ENCODE measurements at places on chromosomes 4 and X. TPM values are rescaled to one million over a fixed set of nuclear protein-coding genes. Genes with fewer than 3 reads are reported as not detected.
A peak's percentile ranks its signal among the peaks of the same experiment; 100 is the strongest.

Gene ASB12
- not detected for total RNA-seq

DNA sequence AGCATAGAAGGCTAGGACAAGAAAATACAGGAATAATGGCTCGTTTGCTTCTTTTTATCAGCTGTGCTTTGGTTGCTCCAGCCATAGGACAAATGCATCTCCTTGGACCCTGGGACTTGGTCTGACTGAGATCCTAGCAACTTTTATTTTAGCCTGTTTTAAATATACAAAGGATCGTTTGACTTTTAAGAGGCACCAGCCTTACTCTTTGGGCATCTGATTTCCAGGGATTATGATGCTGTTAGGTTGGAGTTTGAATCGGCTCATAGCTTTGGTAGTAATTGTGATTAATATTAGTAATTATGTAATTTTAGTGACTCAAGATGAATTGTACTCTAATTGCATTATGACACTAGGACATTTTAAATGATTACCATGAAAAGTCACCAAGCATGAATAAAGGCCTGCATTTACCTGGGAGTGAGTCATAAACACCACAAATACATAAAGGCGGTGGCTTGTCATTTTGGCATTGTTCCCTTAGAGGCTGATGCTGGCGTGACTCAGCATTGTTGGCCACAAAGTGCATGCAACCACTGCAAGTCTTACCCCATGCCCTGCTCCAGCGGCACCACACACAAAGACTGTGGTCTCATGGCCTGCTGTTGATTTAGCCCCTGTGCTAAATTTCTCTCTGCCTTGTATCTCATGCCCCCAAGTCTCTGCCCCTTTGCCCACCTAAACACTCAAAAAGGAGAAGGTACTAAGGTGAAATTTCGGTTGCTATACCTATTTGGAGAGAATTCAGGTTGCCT is 12.4 kb downstream of the GPAT3 start:
- DNase-seq, result no peak

GRCh38 chr4:1294891-1295290 is 5.2 kb downstream of the MAEA start:
- no peak for DNase-seq

Gene GPRASP1
- 4.0 TPM for total RNA-seq

Gene BEX2
- total RNA-seq, result not detected

Gene LDOC1
- 13.2 TPM for total RNA-seq

GRCh38 chr4:5952975-5953951 is 60.4 kb upstream of the CRMP1 start:
- DNase-seq, result peak; percentile 72

GRCh38 chrX:12245650-12246645 is 107.7 kb downstream of the FRMPD4 start:
- DNase-seq, result no peak

DNA sequence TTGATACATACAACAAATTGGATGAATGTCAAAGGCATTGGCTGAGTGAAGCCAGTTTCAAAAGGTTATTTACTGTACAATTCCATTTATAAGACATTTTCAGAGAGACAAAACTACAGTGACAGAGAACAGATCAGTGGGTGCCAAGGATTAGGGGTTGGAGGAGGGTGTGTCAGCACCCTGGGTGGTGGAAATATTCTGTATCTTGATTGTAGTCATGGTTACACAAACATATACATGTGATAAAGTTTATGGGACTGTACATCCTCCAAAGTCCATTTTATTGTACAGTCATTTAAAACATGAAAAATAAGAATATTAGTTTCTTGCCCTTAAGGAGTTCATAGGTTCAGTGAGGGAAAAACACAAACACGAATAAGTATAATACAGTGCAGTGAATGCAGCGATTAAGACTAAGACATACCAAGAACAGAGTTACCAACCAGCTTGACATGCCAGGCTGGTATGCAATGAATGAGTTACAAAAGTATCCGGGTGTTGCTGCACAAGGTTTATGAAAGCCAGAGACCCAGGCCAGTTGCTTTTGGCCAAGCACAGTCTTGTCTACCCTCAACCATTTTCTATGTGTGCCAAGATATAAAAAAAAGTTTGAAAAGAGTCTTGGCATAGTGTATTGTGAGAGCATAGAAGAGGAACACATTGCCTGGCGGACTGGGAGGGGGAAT is 123.6 kb downstream of the MSL3 start:
- DNase-seq, result no peak

GRCh38 chrX:920234-920799 is 289.7 kb downstream of the SHOX start:
- peak; percentile 77 for DNase-seq

GRCh38 chr4:149715822-149716585 is 99.6 kb downstream of the IQCM start:
- DNase-seq, result no peak

- DNase-seq, result no peak
Measured at GRCh38 chr4:22532896-22533295, 17.0 kb upstream of the ADGRA3 start.

Gene GK2
- total RNA-seq, result not detected

DNA sequence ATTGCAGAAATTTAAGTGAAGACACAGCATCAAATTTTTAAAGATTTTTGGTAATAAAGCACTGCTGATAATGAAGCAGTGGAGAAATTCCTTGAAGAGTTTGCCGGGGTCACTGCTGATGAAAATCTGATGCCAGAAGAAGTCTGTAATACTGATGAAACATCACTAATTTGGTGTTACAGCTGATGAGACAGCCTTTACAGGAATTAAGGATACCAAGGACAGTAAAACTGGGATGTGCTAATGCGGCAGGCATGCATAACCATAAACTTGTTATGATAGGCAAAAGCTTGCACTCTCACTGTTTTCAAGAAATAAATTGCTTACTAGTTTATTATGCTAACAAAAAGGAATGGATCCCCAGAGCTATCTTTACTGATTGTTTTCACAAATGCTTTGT is 52.9 kb upstream of the VEGFC start:
- no peak for DNase-seq

DNA sequence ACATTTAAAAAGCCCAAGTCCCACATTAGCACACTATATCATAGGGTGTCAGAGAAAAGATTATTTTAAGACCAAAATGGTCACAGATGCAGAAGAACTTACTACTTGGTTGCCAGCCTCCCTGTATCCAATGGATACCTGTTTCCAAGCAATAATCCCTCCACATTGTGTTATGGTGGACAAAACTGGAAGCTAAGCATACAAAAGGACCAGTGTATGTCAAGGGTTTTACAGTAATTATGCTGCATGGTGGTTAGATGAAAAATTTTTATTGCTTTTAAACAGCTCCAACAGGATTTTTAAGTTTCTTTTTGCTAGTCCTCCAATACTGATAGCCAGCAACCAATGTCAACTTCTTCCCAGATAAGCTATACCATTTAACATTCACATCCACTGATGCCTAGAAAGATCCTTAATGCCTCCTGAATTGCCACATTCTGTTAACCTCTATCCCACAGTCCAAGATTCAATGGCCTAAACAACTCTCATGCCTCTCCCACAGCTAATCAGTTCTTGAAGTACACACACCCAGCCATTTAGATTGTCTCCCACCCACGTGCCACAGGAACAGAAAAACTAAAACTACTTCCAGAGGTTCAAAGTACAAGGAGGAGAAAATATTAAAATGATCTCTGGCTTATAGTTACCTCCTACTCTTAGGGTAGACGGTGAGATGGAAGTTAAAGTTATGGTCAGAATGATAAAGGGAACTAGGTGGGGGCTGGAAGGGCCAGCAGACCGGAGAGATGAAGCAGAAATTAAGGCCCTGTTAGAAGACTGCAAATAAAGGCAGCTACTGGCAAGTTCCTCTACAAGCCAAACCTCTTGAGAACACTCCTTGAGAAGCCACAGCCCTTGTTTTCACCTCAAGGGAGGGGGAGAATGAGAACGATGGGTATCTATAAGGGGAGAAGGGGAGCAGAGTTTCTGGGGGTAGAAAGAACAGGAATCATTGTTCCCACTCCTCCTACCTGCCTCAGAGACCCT is 5.5 kb downstream of the MED14 start:
- no peak for DNase-seq

- no peak for DNase-seq
Measured at GRCh38 chrX:1835056-1835455, 220.2 kb downstream of the ASMT start.

Gene DSPP
- total RNA-seq, result not detected

DNA sequence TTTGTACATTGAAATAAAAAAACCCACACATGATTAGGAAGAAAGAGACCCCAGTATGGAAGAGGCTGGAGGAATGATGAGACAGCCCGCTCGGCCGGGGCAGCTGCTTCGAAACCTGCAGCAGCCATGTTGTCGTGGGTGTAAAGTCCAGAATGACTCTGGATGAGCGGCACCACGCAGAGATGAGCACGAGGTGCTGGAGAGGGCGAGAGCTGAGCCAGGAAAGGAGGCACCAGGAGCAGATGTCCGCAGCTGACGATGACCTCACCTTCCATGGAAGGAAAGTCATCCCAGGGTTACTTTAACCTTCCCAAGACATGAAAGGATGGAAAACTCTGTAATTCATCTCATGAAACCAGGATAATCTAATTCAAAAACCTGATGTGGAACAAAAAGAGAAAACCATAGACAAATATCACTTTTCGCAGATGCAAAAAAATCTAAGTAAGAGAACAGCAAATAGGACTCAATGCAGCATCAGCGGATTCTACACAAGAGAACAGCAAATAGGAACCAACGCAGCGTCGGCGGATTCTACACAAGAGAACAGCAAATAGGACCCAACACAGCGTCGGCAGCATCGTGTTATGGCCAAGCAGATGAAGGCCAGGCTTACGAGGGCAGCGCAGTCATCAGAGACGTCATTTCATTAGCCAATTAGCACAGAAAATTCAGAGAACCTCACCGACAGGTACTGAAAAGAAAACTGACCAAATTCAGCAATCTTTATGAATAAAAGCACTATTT is 25.9 kb upstream of the SPON2 start:
- DNase-seq, result no peak

DNA sequence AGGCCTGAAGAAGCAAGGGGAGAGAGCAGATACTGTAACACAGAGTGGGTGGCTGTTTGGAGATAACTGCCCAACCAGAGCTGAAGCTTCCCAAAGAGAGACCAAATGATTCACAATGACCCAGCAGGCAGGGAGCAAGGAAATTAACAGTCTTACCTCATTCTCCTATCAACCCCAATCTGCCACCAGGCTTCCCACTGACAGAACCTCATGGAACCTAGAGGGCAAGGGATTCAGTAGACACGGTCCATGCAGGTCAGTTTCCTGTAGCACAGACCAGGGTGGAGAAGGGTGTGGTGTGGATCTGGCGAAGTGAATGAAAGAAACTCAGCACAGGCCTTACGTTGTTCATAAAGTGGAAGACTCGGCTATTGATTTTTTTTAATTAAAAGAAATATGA is 60.7 kb upstream of the ALB start:
- DNase-seq, result no peak

Gene BTC
- 1.3 TPM for total RNA-seq

Gene MAGEA3
- not detected for total RNA-seq

Gene PLAC8
- total RNA-seq, result 9.5 TPM

All from mesenteric fat pad (tissue), 1 donor.